Stomach (tissue), 19 donors: ENCODE measurements at places on chromosomes 6 and 20. TPM values are rescaled to one million over a fixed set of nuclear protein-coding genes. Genes with fewer than 3 reads are reported as not detected.

FKBP1C gene
- total RNA-seq, result 0.37 TPM

ELOVL2 gene
- not detected for total RNA-seq

SIRPB2 gene
- total RNA-seq, result 0.55 TPM

KCNB1 gene
- total RNA-seq, result 2.3 TPM

GRCh38 chr6:84596488-84596887 lies 167.9 kb downstream of the TBX18 start:
- no peak for DNase-seq

DNA sequence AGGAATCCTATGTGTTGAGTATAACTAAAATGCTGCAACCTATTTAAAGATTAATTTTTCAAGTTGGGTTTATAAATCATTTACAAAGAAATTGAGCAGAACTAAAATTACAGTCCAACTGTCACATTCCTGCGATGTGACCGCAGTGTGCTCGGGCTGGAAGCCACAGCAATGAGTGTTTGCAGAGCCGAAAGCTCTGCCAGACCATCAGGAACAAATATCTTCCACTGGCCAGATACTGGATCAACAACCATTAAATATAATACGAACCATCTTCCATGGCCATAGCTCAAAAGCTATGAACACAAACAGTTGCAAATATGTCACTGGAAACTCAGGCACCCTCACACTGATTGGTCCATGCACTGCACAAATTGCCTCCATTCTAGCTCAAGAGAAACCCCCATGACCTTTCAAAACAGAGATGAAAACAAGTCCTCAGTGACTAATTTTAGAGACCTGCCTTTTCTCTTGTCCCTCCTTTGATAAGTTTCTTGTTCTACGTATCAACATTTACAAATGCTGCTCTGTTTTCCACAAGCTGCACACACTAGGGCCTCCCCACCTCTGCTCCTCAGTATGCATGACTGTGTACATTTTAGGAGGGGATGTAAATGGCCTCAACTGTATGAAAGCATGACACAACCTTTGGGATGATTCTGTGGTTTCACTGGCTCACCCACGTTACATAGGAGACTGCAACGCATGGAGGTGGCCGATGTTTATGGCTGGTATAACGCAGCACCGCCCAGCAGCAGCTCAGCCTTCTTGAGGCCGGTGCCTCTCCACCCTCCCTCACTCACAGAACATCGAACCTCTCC lies 171.7 kb downstream of the WDR27 start:
- no peak for DNase-seq

CRISP3 gene
- total RNA-seq, result 0.55 TPM

DNA sequence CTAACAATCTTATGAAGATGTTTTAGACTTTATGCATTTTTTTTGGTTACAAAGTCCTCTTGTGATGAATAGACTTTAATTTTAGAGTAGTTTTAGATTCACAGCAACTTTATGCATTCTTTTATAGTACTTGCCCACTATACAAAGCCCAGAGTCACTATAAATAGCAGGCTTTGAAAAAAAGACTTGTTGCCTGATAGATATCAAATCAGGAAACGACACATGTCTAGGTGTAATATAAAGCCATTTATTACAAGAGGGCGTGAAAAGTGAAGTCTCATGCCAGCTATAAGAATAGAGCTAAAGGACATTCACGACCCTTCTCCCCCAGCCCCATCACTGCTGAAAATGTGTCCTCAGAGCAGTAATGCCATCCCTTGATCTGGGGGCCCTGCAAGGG lies 78.0 kb upstream of the MRPS10 start:
- DNase-seq, result no peak

RBM39 gene
- 434 TPM for total RNA-seq

- peak; percentile 18 for DNase-seq
These were observed 1.4 kb upstream of the HSPA12B start for GRCh38 chr20:3730803-3731672.

MDC1 gene
- 14.0 TPM for total RNA-seq

LRRN4 gene
- not detected for total RNA-seq

GRCh38 chr6:155171109-155171746 lies 92.6 kb upstream of the CLDN20 start:
- no peak for DNase-seq

SAPCD1 gene
- 12.0 TPM for total RNA-seq

DNA sequence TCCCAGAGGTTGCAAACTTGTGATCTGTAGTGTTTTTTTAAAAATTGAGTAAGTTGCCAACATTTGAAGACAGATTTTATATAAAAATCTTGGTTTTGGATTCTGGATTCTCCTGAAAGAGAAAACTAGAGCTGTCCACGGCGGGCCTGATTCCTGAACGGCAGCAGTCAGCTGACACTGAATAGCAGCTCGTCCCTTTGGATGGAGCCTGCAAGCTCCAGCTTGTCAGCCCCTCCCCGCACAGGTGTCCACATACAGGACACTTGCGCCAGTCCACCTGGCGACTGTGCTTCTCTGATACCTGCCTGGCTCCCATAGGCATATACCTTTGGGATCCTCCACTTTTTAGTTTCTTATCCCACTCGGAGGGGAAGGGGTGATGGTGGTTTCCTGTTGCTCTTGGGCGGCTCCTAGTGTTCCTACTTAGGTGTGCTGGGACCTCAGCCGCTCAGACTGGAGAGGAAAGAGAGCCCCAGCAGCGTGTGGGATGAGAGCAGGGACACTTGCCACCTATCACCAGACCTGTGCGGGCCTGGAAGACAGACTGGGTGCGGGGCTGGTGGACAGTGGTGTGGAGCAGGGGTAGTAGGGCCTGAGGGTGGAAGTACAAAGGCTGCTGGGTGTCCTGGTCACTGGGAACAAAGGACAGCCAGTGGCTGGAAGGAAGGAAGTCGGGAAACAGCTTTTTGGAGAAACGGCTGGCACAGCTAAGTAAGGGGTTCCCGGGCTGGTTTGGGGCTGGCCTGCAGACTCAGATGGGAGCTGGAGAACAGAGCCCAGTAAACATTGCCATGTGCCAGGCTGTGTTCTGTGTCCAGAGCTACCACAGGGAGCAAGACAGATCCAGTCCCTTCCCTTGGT lies 18.3 kb downstream of the GHRH start:
- DNase-seq, result no peak

GPR6 gene
- not detected for total RNA-seq

- peak; percentile 63 for DNase-seq
These were observed 551 bp downstream of the TREML2 start for GRCh38 chr6:41200296-41200900.

- no peak for DNase-seq
These were observed 868 bp downstream of the MC3R start for GRCh38 chr20:56249244-56249955.

DNA sequence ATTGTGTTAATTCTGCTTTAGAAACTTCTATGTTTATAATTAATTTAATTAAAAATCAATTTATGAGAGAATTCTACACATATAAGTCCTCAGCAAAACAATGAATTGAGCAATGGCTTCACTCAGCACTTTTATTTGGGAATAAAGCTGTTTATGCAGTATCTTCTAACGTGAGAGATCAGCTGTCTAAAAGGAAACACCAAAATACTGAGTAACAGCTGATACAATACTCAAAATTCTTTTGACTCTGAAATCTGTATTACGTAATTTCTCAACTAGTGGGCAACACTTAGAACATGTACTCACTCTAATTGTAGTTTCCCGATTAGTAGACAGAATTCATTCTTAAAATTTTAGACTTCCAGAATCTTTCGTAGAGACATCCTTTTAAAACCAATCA lies 49.8 kb downstream of the MAP3K7 start:
- no peak for DNase-seq

GRCh38 chr6:16135066-16135465 lies 6.2 kb downstream of the MYLIP start:
- no peak for DNase-seq

SOBP gene
- 7.1 TPM for total RNA-seq

GRCh38 chr6:33589731-33590530 lies 9.9 kb upstream of the BAK1 start:
- peak; percentile 94 for DNase-seq

ECT2L gene
- total RNA-seq, result not detected

GRCh38 chr6:145688493-145688905 lies 46.8 kb downstream of the EPM2A start:
- DNase-seq, result no peak

DNA sequence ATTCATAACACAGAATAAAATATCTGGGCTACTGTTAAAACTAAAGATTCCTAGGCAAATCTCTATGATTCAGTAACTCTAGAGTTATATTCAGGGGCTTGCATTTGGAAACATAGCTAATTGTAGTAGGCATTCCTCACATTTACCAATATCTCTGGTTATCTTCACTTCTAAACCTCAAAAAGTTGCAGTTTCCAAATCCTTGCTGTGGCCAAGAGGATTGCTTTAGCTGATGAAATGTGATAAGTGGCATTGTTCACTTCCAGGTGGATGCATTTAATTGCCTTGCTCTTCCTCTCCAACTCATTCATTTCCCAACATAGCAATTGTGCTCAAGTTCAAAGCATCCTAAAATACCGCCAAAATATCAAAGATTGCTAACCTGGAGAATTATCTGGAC lies 246.6 kb downstream of the GRIK2 start:
- no peak for DNase-seq

ARMH2 gene
- total RNA-seq, result not detected
